ENCODE measurements at places on chromosomes 12 and 14.

- no peak for DNase-seq
These were observed 19.0 kb upstream of the GPRC5A start for GRCh38 chr12:12872139-12872933.

DNA sequence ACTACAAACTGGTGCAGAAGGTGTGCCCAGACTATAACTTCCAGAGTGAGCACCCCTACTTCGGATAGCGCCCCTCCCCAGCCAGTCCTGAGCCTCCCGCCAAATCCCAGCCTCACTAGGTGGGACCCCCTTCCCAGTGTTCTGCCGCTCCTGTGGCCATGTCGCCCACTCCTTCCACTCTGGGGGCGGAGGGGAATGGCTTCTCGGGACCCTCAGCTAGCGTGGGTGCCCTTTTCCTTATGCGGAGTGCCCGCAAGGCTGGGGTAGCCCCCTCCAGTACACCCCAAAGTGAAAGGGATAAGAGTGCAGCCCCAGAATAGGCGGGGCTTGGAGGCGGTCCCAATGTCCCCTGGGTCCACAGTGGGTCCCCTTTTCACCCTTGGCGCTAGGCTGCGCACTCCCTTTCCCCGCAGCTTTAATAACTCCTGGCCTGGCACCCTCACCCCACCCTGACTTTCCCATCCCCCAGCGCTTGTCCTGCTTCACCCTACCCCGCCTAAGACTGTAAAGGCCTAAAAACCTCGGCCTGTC lies 3.8 kb upstream of the SHMT2 start:
- no peak for DNase-seq

- DNase-seq = no peak
These were observed 223.7 kb downstream of the TMTC2 start for GRCh38 chr12:82910246-82910893.

DNA sequence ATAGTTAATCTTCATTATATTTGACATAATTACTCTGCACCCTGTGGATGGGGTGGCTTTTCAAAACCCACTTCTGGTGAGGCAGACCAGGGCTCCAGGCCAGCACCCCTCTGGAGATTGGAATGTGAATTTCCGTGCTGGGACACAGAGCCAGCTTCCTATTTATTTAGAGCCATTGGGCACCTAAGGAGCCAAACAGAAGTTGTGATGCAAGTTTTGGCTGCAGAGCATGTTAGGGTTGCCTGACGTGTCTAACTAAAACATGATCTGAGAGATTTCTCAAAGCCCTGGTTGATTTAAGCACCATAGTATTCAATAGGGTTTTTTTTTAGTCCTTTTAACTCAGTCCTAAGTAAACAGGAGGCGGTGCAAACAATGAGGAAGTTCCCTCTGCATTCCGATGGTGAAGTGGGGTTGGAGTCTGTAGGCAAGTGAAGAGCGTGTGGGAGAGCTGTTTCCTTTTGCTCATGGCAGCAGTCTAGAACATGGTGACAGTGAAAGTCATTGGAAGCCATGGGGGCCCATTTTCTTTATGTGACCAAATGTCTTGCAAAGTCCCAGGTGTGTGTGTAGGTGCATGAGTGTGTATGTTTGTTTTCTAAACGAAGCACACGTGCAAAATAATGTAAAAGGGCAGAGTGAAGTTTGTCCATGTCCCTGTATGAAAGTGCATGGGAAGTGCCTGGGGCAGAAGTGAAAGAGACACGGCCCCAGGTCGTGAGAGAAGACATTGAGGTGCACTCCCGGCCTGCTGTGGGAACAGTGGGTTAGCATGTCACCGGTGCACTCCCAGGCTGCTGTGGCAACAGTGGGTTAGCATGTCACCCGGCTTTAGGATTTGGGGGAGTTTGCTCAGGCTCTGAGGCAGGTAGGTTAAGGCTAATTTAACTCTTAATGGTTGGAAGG lies 117.7 kb downstream of the PRKCH start:
- DNase-seq = peak; percentile 33

DNA sequence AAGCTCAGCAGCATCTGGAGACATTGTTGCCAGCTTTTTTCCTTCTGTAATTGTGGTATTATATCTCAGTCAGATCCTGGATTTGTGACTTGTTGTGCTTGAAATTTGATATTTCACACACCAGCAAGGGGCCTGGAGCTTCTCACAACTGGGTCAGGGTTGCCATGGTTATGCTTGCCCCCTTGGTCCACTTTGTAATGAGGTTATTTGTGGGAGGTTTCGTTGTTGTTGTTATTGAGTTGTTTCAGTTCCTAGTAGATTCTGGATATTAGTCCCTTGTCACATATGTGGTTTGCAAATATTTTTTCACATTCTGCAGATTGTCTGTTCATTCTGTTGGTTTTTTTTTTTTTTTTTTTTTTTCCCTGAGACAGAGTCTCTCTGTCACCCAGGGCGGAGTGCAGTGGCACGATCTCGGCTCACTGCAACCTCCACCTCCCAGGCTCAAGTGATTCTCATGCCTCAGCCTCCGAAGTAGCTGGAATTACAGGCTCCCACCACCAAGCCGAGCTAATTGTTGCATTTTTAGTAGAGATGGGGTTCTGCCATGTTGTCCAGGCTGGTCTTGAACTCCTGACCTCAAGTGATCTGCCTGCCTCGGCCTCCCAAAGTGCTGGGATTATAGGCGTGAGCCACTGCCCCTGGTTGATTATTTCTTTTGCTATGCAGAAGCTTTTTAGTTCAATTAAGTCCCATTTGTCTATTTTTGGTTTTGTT lies 80.6 kb upstream of the ETV6 start:
- DNase-seq = no peak

DNA sequence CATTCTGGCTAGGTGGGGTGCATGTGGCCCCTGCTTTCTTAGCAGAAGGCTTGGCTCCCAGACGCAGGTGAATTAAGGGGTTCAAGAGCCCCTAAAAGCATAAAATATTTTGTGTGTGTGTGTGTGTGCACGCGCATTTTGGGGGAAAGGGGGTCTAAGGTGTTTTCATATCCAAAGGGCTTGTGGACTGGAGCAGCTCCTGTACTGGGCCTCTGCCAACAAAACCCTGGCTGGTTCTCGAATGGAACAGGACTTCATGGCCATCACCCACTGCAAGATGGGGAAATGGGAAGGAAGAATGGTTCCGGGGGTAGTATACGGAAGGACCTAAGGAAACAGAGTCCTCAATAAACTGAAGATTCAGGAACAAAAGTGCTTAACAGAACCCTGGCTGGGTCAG lies 3.9 kb upstream of the ATN1 start:
- no peak for DNase-seq

- DNase-seq = no peak
These were observed 25.0 kb upstream of the HIGD1C start for GRCh38 chr12:50927356-50927755.

GRCh38 chr12:41627476-41627875 lies 439.4 kb downstream of the PDZRN4 start:
- no peak for DNase-seq

GRCh38 chr12:53572134-53572758 lies 53.9 kb downstream of the ATF7 start:
- DNase-seq = no peak

All from central memory CD4-positive, alpha-beta T cell (primary cell).